ENCODE measurements at places on chromosomes 3 and 15.

- no peak for DNase-seq
Measured at GRCh38 chr3:98573181-98573728, 20.2 kb downstream of the CPOX start.

DNA sequence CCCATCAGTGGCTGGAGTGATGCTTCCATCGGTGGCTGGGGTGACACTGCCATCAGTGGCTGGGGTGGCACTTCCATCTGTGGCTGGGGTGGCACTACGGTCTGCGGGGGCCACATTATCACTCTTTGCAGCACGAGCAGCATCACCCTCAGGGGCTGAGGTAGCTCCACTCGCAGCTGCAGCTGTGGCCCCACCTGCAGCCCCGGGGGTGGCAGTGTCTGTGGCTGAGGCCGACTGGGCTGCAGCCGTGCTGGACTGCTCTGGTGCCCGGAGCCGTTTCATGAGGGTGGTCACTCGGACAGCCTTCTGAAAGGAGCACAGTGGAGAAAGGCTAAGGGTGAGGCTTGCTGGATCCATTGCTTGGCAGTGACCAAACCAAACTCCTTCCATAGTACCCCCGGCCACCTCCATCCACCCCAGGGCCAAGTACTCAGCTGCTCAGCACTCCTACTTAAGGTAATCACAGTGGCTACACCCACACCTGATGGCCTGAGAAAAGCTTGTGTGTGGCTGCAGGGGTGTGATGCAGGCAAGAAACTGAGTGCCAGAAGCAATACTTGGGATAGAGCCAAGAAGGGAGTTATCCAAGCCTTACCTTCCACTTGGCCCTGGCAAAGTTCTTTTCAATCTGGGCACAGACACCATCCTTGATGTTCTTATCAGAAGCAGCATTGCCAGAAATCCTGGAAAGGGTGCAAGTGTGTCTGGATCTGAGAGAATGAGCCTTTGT is 3.4 kb upstream of the TRAIP start:
- DNase-seq: no peak

- DNase-seq: no peak
Measured at GRCh38 chr15:98440917-98441316, 207.4 kb upstream of the IGF1R start.

GRCh38 chr15:49297584-49297983 is 125.5 kb upstream of the FGF7 start:
- no peak for DNase-seq

GRCh38 chr3:173380681-173381080 is 16.9 kb upstream of the NLGN1 start:
- DNase-seq: no peak

- DNase-seq: no peak
Measured at GRCh38 chr3:48018841-48019240, 2.6 kb upstream of the MAP4 start.

DNA sequence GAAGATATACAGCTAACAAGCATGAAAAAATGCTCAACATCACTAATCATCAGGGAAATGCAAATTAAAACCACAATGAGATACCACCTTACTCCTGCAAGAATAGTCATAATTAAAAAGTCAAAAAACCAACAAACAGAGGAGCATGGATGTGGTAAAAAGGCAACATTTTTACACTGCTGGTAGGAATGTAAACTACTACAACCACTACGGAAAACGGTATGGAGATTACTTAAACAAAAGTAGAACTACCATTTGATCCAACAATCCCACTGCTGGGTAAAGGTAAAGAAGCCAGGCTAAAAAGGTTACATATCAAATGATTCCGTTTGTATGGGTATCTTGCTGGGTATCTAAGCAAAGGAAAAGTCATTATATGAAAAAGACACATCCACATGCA is 53.8 kb downstream of the STAG1 start:
- DNase-seq: no peak

- no peak for DNase-seq
Measured at GRCh38 chr3:4741404-4742307, 237.6 kb upstream of the BHLHE40 start.

GRCh38 chr15:77296773-77297337 is 123.0 kb downstream of the PEAK1 start:
- no peak for DNase-seq

GRCh38 chr15:60087561-60087960 is 83.5 kb downstream of the FOXB1 start:
- DNase-seq: no peak

DNA sequence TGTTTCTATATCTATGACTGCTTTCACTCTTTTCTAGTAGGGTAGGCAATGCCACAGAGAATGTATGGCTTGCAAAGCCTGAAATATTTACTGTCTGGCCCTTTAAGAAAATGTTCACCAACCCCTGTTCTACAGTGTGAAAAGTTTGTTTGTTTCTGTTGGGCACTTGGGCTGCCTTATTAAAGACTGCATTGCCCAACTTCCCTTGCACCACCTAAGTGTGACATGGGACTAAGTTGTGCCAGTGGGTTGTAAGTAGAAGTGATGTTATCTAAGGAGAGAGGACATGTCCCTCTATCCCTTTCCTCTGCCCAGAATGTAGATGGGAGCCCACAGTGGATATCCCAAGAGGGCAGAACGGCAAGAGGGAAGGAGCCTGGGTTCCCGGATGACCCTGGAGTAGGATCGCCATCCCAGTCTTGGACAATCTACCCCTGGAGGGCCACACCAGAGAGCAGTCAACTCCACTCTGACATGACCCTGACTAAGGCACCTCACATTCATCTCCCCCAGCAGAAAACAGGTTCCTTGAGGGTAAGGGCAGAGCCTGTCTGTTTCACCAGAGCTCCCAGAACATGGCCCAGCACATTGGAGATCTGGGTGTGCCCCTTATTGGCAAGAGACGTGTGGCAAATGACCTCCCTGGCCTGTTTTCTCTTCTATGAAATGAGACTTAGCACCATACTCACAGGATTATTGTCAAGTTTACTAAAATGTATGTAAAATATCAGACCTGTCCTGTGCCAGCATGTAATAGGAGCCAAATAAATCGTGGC is 138.8 kb downstream of the SMAD6 start:
- DNase-seq: no peak

DNA sequence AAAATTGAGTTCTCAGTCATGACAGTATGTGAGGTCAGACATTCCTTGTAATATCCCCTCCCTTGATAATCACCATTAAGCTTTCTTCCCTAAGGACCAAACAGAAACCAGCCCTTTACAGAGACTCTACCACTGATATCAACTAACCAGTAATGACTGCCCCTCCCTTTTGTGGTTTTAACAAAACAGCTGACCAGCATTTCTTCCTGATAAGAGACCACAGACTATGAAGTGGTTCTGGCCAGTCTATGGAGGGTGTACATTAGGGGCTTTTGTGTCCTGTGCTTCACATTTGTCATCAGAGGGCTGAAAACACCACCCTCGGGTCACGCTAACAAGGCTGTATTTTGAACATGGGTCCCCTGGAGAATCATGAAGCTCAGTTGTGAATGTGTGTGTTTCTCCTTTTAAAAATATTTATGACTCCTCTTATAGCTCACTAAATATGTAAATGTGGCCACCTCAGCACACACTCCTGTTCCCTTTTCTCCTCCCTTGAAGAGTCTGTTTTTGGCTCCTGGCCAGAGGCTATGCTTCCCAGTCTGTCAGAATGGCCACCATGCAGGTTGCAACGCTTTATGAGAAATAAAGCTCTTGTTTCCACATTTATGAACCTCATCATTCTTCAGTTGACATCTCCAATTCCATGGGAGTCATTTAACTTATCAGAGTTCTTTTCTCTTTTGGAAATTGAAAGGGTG is 239.3 kb downstream of the CPNE4 start:
- DNase-seq: no peak

GRCh38 chr15:73691396-73691795 is 7.2 kb downstream of the CD276 start:
- DNase-seq: no peak

DNA sequence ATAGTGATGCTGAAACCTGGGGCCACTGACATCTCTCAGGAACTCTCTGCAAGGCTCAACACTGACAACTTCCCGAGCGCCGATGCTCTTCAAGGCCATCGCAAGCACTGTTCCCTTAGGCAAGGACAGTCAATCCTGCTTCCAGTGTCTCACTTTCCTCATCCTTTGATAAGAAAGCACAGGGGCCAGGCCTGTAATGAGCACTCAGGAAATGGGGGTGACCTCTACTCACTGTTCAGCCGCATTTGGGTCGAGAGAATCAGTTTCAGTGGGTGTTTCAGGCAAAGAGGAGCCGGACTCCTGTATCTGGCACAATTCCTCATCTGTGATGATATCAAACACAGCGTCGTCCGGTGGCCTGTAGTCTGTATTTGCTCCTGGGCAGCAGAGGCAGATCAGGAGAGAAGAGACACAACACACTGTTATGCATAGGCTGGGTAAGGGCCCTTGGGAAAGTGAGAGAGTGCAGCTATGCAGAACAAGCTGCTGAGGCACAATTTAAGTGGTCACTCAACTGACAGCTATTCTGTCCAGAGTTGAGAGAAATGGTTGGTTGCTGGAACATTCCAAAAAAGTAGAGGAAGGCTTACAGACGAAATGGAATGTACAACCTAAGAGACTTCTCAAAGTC is 11.9 kb downstream of the CXCR6 start:
- DNase-seq: no peak

DNA sequence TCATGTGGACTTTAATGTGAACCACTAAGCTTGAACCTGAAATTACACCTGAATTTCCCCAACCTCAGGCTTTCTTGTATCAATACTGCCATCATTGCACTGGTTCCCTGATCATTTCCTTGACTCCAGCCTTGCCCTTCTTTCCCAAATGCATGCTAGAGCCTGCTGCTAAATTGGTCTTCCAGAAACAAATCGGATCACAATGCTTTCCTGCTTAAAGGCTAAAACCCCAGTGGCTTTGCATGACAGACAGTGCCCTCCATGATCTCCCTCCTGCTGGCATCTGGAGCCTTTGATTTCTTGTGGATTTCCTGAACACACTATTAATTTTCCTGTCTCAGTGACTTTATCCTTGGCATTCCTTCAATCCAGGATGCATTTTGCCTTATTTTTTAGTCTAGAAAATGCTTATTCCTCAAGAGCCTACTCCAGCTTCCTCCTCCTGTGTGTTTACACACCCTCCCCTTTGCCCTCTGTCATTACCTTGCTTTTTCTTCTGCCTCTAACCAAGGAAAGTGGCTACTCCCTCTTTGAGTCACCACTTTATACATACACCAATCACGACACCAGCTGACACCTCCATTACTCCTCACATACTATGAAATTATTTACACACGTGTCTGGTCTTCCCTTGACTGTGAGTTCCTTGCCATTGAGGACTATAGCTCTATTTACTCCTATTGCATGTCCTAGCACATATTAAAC is 214.6 kb downstream of the KCNAB1 start:
- DNase-seq: no peak

DNA sequence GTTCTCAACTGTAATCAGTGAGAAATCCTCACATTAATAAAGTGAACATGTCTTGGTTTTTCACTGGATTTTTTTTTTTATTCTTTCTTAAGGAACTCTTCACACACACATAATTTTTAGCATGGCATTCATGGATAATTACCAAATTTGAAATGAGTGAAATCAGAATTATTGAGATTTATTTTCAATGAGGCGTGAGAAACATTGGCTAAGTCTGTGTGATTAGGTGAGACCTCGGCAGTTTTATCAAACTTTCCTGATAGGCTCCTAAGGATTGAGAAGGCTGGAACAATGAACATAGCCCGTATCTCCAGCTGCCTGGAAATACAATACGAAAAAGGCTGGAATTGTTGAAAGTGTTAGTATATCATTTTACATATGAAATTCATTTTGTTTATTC is 35.5 kb downstream of the MDFIC2 start:
- DNase-seq: no peak

- no peak for DNase-seq
Measured at GRCh38 chr3:99783011-99783573, 34.6 kb upstream of the CMSS1 start.

DNA sequence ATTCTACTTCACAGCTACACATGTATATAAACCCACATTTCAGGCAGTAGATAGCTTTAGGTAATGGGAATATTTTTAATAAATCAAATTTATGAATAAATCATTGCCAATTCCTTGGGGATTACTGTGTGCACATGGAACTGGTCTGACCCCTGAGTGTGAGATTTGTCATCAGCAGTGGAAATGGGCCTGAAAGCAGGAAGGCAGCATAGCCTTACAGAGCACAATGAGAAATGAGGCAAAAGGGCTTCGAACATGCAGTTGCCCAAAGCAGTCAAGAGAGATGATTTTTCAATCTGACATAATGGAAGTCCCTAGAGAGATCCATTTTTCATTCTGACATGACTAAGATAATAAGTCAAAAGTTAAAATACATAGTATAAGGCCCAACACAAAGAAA is 599.2 kb downstream of the TUSC7 start:
- no peak for DNase-seq

- DNase-seq: no peak
Measured at GRCh38 chr3:156818273-156818651, 7.9 kb upstream of the LEKR1 start.

DNA sequence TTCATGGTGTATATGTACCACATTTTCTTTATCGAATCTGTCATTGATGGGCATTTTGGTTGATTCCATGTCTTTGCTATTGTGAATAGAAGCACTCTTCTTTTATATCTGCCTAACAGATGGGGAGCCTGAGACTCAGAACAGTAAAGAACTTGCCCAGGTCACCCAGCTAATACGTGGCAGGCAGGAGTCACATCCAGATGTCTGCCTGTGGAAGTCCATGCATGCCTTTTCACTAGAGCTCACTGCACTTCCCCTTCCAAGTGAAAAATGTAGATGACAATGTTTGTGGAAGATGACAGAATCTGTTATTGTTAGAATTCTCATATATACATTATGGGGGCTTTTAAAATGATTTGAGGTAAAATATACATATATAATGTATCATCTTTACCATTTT is 165.0 kb downstream of the PDZRN3 start:
- DNase-seq: no peak

DNA sequence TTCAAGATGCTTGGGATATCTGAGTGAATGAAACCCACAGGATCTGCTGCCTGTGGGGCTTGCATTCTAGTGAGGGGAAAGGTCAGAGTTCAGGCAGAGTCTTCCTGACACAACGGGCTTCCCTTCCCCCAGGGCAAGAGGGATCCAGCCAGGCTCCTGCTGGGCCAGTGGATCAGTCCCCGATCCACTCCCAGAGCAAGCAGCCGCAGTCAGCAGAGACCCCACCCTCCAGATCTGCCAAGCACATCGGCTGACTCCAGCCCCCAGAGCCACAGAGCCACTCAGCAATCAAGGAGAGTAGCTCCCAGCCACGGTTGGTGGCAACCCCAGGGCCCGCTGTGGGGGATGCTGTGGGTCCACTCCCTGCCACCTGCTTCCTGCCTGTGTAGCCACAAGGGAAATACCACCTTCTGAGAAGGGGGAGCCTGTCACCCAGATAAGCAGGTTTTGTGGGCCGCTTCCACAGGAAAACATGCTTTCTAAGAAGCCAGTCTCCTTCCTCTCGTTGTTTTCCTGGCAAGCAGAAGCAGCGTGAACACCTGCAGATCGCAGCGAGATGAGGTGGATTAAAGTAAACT is 44.9 kb downstream of the CPN2 start:
- peak; percentile 41 for DNase-seq

All from stimulated activated CD4-positive, alpha-beta T cell treated with anti-CD3 and anti-CD28 coated beads, Interleukin-1b, Interleukin-23, amount 100 ng/mL, for 48 hours (primary cell).